Activated CD4-positive, alpha-beta memory T cell treated with anti-CD3 and anti-CD28 coated beads, Interleukin-2, amount 10 ng/mL, durations not matched to agents 7 days and 5 days (primary cell): ENCODE measurements at places on chromosomes 1 and 21. TPM values are rescaled to one million over a fixed set of nuclear protein-coding genes. Genes with fewer than 3 reads are reported as not detected.

GRCh38 chr1:173410133-173410793, 66.9 kb upstream of the PRDX6 start:
- H3K4me1 ChIP-seq, result peaks cover 35% of the 10 kb centered on the region
- no peaks in the 10 kb centered on the region for H3K27me3 ChIP-seq
- peak overlapping the region; percentile 40 for H3K27ac ChIP-seq
- no peak overlapping the region for H3K4me3 ChIP-seq
- no peaks in the 10 kb centered on the region for H3K36me3 ChIP-seq
- no peak for DNase-seq

DNA sequence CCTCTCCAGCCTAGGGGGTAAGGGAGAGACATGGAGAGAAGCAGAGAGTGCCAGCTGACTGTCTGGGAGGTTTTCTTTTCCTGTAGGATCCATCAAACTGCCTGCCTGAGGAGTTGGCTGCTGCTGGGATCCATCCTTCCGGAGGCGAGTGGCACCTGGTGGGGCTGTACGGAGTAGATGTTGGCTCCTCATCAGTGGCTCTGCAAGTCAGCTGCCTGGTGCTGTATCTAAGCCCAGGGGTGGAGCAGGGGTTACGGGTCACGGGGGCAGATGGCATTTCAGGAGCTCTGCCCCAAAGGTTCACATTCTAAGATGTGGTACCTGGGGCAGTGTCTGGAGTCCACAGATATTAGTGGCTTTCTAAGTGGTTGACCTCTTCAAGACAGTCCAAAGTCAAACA, 128.0 kb downstream of the ACTL8 start:
- no peaks in the 10 kb centered on the region for H3K36me3 ChIP-seq
- no peaks in the 10 kb centered on the region for H3K27me3 ChIP-seq
- no peak overlapping the region for H3K4me3 ChIP-seq
- DNase-seq, result no peak
- H3K4me1 ChIP-seq, result no peaks in the 10 kb centered on the region
- H3K27ac ChIP-seq, result no peak overlapping the region

DNA sequence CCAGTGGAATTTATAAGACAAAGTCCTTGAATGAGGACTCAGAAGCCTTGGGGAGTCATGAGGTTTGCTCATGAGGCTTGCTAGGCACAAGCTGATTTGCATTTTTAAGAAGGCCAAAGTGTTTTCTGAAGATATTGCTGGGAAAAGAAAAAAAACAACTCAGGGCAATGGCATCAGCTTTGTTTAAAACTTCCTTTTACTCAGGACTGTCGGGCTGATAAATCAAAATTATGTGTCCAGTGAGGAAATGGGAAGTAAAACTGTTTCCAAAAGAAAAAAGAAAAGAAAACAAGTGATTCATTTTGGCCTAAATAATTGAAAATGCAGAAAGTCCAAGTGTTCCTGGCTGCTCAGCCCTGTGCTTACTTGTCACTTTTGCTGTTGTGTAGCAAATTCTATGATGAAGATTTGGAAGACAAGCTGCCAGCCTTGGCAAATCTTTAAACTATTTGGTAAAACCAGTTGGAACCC, 282.4 kb downstream of the HLX start:
- H3K27me3 ChIP-seq, result no peaks in the 10 kb centered on the region
- DNase-seq, result no peak
- no peak overlapping the region for H3K4me3 ChIP-seq
- H3K4me1 ChIP-seq, result no peaks in the 10 kb centered on the region
- no peaks in the 10 kb centered on the region for H3K36me3 ChIP-seq

GRCh38 chr1:228940926-228941325, 205.6 kb downstream of the RHOU start:
- no peak overlapping the region for H3K4me3 ChIP-seq
- H3K36me3 ChIP-seq, result no peaks in the 10 kb centered on the region
- H3K4me1 ChIP-seq, result peaks cover 14% of the 10 kb centered on the region
- DNase-seq, result no peak
- peaks cover 9% of the 10 kb centered on the region for H3K27me3 ChIP-seq

DNA sequence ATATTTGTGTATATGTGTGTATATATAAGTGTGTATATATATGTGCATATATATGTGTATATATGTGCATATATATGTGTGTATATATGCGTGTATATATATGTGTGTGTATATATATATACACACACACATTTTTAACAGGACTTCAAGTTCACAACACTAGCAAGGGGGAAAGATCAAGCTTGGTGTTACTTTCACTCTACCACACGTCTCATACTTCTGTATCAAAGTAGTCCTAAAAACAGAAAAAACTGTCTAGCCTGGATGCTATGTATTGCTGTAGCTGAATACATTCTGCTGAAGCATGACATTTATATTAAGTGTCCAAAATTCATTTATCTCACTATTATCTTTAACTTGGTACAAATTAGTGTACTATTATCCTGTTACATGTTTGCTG, 17.9 kb upstream of the ATP6V1G3 start:
- H3K4me3 ChIP-seq, result no peak overlapping the region
- peaks cover 3% of the 10 kb centered on the region for H3K36me3 ChIP-seq
- H3K4me1 ChIP-seq, result peaks cover 48% of the 10 kb centered on the region
- no peak overlapping the region for H3K27ac ChIP-seq

GRCh38 chr1:119179051-119179450, 38.6 kb upstream of the WARS2 start:
- H3K4me3 ChIP-seq, result no peak overlapping the region
- DNase-seq, result no peak
- H3K27ac ChIP-seq, result no peak overlapping the region
- peaks cover 19% of the 10 kb centered on the region for H3K36me3 ChIP-seq
- H3K4me1 ChIP-seq, result no peaks in the 10 kb centered on the region

DNA sequence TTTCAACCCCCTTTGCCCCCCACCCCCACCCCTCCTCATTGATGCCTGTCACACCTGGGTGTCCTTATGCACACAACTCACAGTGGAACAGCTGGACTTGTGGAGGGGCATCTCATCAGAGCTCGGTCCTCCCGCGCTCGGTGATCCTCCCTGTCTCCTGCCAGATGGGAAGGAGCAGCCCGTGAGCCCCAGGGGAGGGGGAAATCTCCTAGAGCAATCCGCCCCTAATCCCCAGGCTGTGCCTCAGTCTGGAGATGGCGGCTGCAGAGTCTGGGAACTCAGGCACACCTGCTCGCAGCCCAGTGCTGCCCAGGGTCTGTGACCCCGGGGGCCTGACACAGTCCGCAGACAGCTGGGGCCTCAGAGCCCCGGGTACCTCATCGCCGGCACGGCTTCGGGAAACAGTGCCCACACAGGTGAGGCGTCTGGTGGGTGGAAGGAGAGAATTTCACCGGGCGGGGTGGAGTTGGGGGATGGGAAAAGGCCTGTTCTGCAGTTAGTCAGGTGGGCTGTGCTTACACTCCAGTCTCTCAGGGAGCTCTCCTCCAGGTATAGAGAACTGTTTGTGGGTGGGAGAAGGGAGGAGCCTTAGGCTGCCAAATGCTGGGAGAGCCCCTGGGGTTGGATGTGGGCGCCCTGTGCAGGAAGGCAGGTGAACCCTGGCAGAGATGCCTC, 29.3 kb downstream of the TMCC2 start:
- peaks cover 2% of the 10 kb centered on the region for H3K27me3 ChIP-seq
- no peak for DNase-seq
- peaks cover 5% of the 10 kb centered on the region for H3K4me1 ChIP-seq
- no peaks in the 10 kb centered on the region for H3K36me3 ChIP-seq
- no peak overlapping the region for H3K4me3 ChIP-seq

GRCh38 chr1:174769961-174770549, 229.7 kb upstream of the CACYBP start:
- H3K4me1 ChIP-seq, result peaks cover 6% of the 10 kb centered on the region
- no peaks in the 10 kb centered on the region for H3K36me3 ChIP-seq
- H3K27me3 ChIP-seq, result no peaks in the 10 kb centered on the region

DNA sequence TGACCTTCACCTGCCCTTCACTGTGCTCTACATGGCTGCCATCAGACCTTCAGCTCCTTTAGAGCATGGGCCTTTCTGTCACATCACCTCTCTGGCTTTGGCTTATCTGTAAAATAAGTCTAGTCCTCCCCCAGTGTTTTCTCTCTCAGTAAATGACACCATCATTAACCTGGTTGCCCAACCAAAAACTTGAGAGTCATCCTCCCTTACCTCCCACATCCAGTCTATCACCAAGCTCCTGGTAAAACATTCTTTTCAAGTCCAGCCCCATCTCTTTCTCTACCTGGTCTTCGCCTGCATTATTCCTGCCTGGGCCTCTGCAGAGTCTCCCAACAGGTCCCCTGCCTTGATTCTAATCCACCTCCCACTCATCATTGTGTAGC, 13.1 kb downstream of the SLC26A9 start:
- H3K4me3 ChIP-seq, result no peak overlapping the region
- H3K27me3 ChIP-seq, result peaks cover 16% of the 10 kb centered on the region
- no peak for DNase-seq
- H3K4me1 ChIP-seq, result no peaks in the 10 kb centered on the region
- no peaks in the 10 kb centered on the region for H3K36me3 ChIP-seq

- peak overlapping the region; percentile 62 for H3K4me3 ChIP-seq
- H3K27me3 ChIP-seq, result no peaks in the 10 kb centered on the region
- H3K4me1 ChIP-seq, result peaks cover 81% of the 10 kb centered on the region
- peak overlapping the region; percentile 94 for H3K27ac ChIP-seq
These were observed 60.7 kb upstream of the ATP5PO start for GRCh38 chr21:33976082-33977016.

DNA sequence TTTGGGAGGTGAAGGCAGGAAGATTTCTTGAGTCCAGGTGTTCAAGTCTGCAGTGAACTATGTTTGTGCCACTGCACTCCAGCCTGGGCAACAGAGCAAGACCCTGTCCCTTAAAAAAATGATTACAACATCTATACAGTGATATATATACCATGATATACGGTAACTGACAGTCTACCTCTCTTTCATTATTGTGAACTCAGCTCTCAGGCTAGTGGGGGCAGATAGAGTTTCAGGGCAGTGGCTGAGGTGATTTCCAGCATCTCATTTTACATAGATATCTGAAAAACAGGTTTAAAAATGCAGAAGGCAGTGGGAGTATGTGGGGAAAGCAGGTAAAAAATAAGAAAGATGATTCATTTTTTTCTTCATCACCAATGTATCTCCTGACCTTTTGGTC, 8.1 kb upstream of the NTNG1 start:
- DNase-seq, result no peak
- no peak overlapping the region for H3K27ac ChIP-seq
- H3K27me3 ChIP-seq, result peaks cover under 1% of the 10 kb centered on the region
- no peaks in the 10 kb centered on the region for H3K4me1 ChIP-seq
- H3K4me3 ChIP-seq, result no peak overlapping the region

- H3K27ac ChIP-seq, result no peak overlapping the region
- peaks cover 20% of the 10 kb centered on the region for H3K4me1 ChIP-seq
- H3K27me3 ChIP-seq, result peaks cover 36% of the 10 kb centered on the region
These were observed 70.2 kb upstream of the GOLT1A start for GRCh38 chr1:204283711-204284651.

- H3K4me1 ChIP-seq, result peaks cover 15% of the 10 kb centered on the region
- no peak overlapping the region for H3K4me3 ChIP-seq
- DNase-seq, result no peak
- no peaks in the 10 kb centered on the region for H3K27me3 ChIP-seq
- peaks cover 29% of the 10 kb centered on the region for H3K36me3 ChIP-seq
These were observed 8.9 kb downstream of the MRTO4 start for GRCh38 chr1:19260211-19261138.

DNA sequence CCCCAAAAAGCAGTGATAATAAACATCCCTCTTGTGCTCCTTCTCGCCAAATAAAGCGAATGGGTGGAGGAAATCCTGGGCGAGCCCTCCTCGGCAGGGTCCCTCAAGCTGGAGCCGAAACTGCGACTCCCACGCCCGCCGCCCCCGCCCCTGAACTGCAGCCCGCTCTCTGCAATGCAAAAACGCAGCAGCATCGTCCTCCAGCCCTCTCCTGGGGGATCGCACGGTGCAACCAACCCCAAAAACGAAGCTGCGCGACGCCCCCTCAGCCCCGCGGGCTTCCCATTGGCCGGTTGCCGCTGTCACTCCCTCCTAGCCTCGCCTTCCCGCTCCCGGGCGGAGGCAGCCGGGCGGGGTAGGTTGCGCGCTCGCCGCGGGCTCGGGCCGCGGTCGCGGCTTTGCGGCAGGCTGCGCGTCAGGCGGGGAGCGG, at the start of gene TMCC2:
Gene TMCC2 (plus strand): TSS at position 363 of the 430 bp plus-strand sequence. CDS start 619 bp downstream, outside the sequence.
- peak within 1 kb of the TSS; percentile 82 for H3K4me3 ChIP-seq
- peaks cover 35% of the 10 kb centered on the region for H3K4me1 ChIP-seq
- no peaks in the 10 kb centered on the region for H3K36me3 ChIP-seq

- no peak for DNase-seq
- H3K36me3 ChIP-seq, result no peaks in the 10 kb centered on the region
- peaks cover 6% of the 10 kb centered on the region for H3K4me1 ChIP-seq
- peaks cover 9% of the 10 kb centered on the region for H3K27me3 ChIP-seq
These were observed 37.3 kb upstream of the COL6A2 start for GRCh38 chr21:46060596-46061061.

GRCh38 chr1:168167806-168168205, 11.0 kb upstream of the TIPRL start:
- no peaks in the 10 kb centered on the region for H3K36me3 ChIP-seq
- H3K4me3 ChIP-seq, result no peak overlapping the region
- no peak for DNase-seq
- no peak overlapping the region for H3K27ac ChIP-seq

- H3K4me3 ChIP-seq, result no peak overlapping the region
- H3K27ac ChIP-seq, result no peak overlapping the region
- H3K36me3 ChIP-seq, result peaks cover 45% of the 10 kb centered on the region
- H3K27me3 ChIP-seq, result no peaks in the 10 kb centered on the region
- DNase-seq, result no peak
These were observed 54.9 kb downstream of the CAPZB start for GRCh38 chr1:19430121-19431068.

DNA sequence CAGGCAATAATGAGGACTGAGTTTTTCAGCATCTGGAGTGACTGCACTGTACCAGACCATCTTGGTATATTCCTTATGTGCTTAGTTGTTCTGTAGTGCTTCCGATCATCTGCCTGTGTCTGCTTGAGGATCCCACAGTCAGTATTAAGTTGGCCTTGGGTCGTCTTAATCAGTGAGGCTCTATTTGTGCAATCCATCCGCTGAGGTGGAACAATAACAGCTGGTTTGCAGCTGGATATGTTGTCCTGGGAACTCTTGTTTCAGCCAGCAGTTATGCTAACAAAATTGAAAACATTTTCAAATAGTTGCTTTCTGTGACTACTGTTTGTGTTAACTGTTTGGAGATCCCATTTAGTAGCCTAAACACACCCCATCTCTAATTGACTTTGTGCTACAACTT, 73.7 kb downstream of the LAMC1 start:
- H3K4me3 ChIP-seq, result no peak overlapping the region
- H3K27ac ChIP-seq, result no peak overlapping the region
- no peaks in the 10 kb centered on the region for H3K36me3 ChIP-seq
- H3K27me3 ChIP-seq, result peaks cover 19% of the 10 kb centered on the region

GBP4 gene
- total RNA-seq, result 70.6 TPM

UBL4B gene
- not detected for total RNA-seq

PM20D1 gene
- 0.43 TPM for total RNA-seq

IQGAP3 gene
- 19.7 TPM for total RNA-seq

TEX38 gene
- total RNA-seq, result not detected

TNNT2 gene
- total RNA-seq, result not detected

S100A8 gene
- total RNA-seq, result not detected
